Central memory CD4-positive, alpha-beta T cell (primary cell): ENCODE measurements at places on chromosomes 3 and 15.

GRCh38 chr3:38205472-38205805 is 40.1 kb downstream of the OXSR1 start:
- no peak for DNase-seq

GRCh38 chr3:129536374-129536667 is 6.7 kb upstream of the H1-8 start:
- DNase-seq = no peak

GRCh38 chr3:127093312-127093711 is 99.6 kb upstream of the PRR23E start:
- DNase-seq = no peak

GRCh38 chr15:75051191-75051608 is 27.8 kb downstream of the PPCDC start:
- no peak for DNase-seq

GRCh38 chr15:55394694-55395093 is 13.5 kb downstream of the CCPG1 start:
- no peak for DNase-seq

DNA sequence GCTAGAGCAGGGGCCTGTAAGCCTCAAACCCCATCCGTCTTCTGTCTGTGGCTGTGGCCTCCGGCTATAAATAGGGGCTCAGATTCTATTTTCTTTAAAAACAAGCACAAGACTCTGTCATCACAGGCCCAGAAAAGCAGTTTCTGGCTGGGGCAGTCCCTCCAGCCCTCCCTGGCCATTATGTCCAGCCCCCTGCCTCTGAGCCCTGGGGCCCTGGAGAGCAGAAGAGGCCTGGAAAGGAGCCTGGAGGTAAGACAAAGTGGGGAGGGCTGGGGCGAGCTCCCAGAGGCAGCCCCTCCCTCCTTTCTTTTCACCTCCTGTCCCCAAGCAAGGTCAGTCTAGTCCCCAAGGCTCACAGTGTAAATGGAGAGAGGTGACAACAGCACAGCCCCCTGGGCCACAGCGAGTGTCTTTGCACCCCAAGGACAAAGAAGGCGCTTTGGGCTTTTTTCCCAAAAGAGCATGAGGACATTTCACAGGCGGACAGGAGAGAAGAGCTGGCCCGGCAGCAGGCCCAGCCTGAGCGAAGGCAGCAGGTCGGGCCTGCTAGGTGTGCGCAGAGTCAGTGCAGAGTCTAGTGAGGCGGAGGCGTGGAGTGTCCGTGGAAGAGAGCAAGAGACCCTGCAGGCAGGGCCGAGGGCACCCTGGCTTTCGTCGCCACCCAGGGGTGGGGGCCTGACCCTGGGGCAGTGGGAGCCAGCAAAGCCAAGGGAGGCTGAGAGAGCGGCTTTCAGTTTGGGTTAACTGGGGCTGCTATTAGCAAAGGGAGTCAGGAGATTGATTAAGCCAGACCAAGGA is 188.3 kb downstream of the TBC1D2B start:
- DNase-seq = no peak

- DNase-seq = no peak
Measured at GRCh38 chr15:97099040-97099439, 768.5 kb downstream of the NR2F2 start.

DNA sequence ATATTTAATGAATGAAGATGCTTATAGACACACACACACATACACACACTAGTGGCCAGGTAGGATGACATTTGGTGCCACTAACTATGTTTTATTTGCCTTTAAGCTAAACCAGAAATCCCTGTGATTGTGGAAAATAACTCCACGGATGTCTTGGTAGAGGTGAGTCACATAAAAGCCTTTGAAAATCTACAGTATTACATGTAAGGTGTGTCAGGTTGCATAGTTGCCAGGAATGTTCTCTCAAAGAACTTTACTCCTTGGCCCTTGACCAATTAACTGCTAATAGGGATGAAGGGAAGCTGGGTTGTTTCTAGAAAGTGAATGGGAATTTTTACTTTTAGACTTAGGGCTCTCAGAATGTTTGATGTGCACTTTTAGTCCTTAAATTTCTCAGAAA is 9.9 kb downstream of the ZBED2 start:
- no peak for DNase-seq

DNA sequence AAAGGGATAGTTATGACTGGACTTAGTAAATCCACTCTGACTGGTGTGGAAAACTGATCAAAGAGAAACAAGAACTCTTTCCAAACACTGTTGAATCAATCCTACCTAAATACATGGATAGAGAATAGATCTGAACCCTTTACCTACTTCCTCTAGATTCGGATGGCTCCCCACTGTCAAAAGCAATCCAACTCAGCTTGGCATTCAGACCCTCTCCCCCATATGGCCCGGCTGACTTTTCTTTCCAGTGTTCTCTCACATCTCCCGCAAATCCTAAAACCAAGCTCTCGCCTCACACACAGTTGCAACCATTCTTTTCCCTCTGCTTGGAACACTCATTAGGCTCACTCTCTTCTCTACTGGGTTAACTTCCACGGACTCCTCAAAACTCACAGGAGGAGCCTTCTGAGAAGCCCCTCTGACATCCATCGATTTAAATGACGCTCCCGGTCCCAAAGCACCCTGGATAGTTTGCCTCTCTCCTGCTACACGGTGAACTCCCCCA is 639 bp downstream of the SPICE1 start:
- DNase-seq = no peak

- peak; percentile 28 for DNase-seq
Measured at GRCh38 chr3:119098619-119099222, 47.2 kb upstream of the TEX55 start.

- no peak for DNase-seq
Measured at GRCh38 chr3:21672303-21672702, 78.7 kb downstream of the ZNF385D start.

GRCh38 chr3:195101001-195101583 is 169.9 kb downstream of the XXYLT1 start:
- DNase-seq = no peak

DNA sequence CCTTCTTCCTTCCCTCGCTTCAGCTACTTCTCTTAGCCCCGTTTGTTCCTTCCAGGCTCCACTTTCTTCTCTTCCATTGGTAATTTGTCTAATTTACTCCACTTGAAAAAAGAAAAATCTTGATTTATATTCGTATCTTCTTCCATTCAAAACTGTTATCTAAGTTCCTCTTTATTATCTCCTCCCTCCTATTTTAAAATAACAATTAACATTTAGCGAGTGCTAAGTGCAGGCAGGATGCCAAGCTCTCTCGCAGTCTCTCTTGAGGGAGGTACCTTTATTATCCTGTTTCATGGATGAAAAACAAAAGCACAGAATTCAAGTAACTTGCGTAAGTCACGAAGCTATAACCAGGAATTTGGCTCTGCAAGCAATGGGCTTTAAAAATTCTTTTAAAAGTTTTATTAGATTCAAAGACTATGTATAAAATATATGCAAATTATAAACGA is 418.9 kb upstream of the NAALADL2 start:
- DNase-seq = no peak

- no peak for DNase-seq
Measured at GRCh38 chr15:61946778-61947177, 113.5 kb downstream of the VPS13C start.

DNA sequence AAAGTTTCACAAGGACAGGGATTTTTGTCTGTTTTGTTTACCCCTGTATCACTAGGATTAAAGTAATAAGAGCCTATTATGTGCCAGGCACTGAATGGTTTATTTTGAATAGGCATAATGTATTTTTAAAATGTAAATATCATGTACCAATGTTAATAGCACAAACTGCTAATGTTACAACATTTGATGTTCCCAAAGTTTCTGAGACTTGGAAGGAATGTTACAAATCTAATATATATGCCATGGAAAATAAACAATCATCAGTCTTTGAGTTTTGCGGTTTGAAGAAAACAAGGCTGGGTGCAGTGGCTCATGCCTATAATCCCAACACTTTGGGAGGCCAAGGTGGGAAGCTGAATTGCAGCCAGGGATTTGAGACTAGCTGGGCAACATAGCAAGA is 159.4 kb downstream of the CDIN1 start:
- no peak for DNase-seq

DNA sequence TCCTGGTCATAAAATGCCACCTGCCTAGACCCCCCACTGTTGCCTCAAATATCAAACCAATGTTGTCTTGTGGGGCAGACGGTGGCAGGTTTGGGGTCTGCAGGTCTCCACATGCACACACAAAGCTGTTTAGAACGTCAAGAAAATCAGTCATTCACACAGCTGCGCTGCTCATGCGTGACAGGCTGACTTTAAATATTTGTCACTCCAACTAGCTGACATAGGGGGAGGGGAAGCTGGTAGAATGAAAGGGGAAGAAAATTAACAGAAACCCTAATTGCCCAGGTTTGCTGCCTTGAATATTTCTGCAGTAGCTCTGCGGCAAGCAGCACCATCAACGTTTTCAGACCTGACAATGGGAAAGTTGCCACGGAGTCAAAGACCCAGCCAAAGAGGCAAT is 201.8 kb downstream of the ABHD5 start:
- DNase-seq = no peak

DNA sequence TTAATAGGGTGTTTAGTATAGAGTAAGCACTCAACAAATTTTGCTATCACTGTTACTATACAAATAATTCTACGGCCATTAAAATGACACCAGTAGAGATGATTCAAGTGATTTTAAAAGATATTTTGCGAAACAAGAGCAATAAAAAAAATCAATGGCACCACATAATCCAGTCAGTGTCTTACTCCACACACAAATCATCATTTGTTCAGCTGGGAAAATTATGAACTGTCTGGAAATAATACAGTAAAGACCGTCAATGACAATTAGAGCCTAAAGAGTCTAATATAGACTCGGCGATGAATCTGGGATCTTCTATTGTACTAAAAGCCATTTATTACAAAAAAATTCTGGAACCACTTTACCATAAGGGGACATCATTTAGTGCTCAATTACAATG is 270.5 kb downstream of the ARRDC4 start:
- no peak for DNase-seq

DNA sequence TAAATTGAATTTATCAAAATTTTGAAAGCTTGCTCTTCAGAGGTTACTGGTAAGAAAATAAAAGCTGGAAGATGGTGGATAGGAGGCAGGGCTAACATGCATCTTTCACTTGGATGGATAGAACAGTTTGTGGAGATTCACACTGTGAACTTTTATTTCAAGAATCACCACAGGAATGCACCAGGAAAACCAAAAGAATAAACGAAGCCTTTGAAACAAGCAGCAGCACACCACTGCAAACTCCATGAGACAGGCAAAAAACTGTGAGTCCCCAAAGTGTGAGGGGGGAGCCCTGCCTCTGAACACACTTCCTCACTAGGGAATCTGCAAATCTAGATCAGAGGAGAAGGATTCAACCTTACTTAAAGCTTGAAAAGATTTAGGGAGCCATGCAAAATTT is 122.2 kb downstream of the RTP4 start:
- no peak for DNase-seq

GRCh38 chr15:31487811-31488436 is 161.3 kb downstream of the KLF13 start:
- no peak for DNase-seq

DNA sequence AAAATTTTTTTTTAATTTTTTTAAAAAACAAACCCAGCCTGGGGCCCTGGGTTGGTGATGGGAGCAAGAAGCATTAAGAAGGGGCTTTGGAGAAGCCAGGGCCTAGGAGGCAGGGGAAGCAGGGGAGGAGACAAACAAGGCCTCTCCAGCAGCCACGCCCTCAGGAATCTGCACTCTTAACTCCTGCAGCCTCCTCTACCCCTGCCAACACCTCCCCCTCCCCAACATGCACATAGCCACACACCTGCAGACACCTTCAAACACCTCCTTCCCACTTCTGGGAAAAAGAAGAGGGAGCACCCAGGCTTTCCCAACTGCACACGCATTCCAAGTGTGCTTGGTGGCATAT is 2.7 kb upstream of the DCAF1 start:
- DNase-seq = no peak

- no peak for DNase-seq
Measured at GRCh38 chr15:37094915-37095711, 5.2 kb downstream of the MEIS2 start.

DNA sequence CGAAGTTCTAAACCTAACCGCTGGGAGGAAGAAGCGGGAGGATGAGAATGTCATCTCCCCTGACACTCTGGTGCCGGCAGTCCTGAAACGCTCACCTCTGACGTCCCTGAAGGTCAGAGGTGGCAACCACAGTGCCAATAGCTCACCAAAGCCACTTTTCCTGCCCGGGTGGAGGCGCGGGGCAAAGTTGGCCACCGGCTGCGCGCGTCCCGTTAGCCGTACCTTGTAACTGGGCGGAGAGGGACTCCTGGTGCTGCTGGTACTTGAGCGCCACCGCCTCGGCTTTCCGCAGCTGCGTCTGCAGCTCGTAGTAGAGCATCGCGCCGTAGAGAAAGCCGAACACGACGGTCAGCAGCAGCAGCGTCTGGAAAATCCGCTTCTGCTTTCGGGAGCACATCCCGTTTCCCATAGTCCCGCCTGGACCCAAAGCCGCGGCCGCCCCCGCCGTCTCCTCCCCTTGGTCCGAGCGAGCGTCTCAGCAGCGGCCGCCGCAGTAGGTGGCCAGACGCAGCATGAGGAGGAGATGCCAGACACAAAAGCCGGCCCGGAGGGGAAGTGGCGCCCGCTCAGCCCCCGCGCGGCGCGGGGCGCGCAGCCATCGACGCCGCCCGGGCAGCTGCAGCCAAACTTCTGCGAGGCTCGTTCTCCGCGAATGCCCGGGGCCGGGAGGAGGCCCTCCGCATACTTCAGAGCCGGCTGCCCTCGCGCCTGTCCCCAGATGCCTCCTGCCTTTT is 680 bp downstream of the GOLIM4 start:
- DNase-seq = no peak

DNA sequence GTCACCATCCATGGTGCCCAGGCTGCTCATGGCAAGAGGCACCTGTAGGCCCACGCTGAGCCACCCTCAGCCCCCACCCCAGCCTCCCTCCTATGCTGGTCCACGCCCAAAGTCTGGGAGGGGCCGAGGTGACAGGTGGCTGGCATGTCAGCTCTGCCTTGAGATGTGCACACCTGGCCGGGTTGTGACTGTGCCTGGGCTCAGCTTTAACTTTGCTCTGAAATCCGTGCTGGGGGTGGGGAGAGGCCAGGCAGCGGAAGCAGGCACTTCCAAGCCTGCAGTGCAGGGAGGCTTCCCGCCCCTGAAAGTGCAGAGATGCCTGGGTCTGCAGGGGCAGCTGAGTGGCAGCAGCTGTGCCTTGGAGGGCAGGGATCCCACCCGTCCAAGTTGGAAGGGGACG is 1124.8 kb downstream of the SI start:
- no peak for DNase-seq

- no peak for DNase-seq
Measured at GRCh38 chr3:78659386-78659987, 1108.3 kb downstream of the ROBO1 start.

- no peak for DNase-seq
Measured at GRCh38 chr15:58298879-58299850, 132.6 kb upstream of the LIPC start.

DNA sequence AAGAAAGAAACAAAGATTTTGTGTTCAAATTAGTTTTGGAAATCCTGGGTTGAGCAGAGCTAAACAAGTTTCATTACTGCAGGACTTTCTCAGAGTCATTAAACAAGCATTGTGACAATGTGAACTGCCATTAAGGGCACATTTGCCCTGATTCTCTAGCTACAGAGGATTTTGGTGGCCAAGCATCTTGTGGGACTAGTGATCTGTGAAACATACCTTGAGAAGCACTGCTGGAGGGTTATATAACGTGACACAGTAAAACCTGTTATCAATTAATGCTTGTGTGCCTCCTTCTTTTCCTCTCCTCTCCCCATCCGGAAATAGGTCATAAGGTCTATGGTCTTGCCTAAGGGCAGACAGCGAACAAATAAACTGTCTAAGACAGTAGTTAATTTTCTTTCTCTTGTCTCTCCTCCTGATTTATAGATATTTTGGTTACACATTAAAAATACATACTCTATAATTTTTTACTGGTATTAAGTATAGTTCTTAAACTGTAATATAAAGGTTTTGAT is 167.3 kb upstream of the NANOGP8 start:
- no peak for DNase-seq
